ENCODE measurements at places on chromosomes 11 and 22. TPM values are rescaled to one million over a fixed set of nuclear protein-coding genes. Genes with fewer than 3 reads are reported as not detected.

Gene VPS37C
- total RNA-seq, result 21.0 TPM

Gene SYCE3
- not detected for total RNA-seq

Gene SLC22A24
- not detected for total RNA-seq

Gene JHY
- total RNA-seq, result 10.3 TPM

Gene SBF1
- total RNA-seq, result 83.8 TPM

Gene KCNQ1
- not detected for total RNA-seq

Gene VWCE
- total RNA-seq, result 3.4 TPM

Gene C11orf21
- total RNA-seq, result 0.36 TPM

Gene RASL10A
- not detected for total RNA-seq

Gene SCT
- not detected for total RNA-seq

Gene HEPHL1
- total RNA-seq, result not detected

Gene USH1C
- not detected for total RNA-seq

Gene OR52I1
- total RNA-seq, result not detected

Gene DERL3
- 0.36 TPM for total RNA-seq

Gene MS4A6E
- total RNA-seq, result not detected

Gene PHOX2A
- not detected for total RNA-seq

Gene FAM83F
- under 0.01 TPM for total RNA-seq

Gene TUBA8
- total RNA-seq, result 1.5 TPM

Gene MPZL3
- 0.97 TPM for total RNA-seq

Gene MOGAT2
- total RNA-seq, result not detected

Gene OR51B4
- not detected for total RNA-seq

Gene CCDC116
- 0.61 TPM for total RNA-seq

Data from hair follicle dermal papilla cell (primary cell).